Right lung (tissue), 10 donors: ENCODE measurements at places on chromosomes 1 and 21. TPM values are rescaled to one million over a fixed set of nuclear protein-coding genes. Genes with fewer than 3 reads are reported as not detected.
A peak's percentile ranks its signal among the peaks of the same experiment; 100 is the strongest.

- no peak for DNase-seq
Measured at GRCh38 chr1:16195518-16195905, 16.9 kb downstream of the ARHGEF19 start.

DNA sequence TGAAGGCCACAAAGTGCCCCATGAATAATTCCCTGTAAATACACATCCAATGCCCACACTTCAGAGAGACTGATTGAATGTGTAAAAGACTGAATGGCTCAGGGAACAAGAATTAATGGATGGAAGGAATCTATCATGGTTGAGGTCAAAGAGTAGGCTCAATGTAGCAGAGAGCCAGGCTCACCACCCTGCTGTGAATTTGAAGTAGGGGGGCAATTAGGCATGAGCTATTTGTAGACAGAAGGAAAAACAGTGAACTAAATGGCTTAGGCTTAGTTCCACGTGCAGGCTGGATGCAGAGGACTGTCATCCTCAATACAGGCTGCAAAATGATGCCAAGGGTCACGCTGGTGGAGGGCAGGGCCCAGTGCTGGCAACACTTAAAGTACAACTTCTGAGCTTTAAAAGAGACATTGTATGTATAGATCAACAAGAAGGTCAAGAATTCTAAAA, 22.9 kb upstream of the IGSF3 start:
- DNase-seq: no peak

DNA sequence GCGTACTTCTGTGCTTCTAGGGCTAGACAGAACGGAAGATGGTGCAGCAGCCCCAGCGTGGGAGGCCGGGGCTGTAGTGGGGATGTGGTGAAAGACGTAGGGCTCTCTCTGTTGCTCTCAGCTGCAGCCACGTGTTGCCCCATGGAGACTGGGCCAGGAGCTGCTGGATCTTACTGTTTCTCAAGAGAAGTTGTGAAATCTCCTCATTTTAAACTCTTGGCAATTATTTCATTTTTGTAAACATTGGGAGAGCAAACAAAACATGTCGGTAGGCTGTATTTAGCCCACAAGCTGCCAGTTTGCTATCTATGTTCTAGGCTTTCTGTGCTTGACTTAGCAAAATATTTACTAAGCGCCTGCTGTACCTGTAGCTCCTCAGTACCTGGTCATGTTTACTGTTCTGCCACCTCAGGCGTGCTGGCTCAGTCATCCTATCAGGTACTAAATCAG, 15.9 kb upstream of the ELOA start:
- peak; percentile 91 for DNase-seq

DNA sequence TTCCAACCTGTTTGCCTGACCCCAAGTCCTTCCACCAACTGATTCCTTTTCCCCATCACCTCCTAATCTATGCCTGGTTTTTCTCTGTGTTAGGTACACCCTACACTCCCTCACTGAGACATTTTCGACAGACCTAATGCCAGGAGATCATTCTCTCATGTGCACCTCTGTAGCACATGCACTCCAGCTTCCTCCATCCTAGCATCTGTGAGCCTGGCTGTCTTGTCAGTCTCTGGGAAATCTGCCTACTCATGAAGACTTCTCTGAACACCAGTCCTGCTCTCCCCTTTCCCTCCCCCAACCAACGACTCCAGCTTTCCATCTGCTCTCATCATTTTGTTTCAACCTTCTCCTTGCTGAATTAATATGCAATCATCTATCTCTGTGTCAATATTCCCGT, 987 bp downstream of the MED8 start:
- DNase-seq: no peak

DNA sequence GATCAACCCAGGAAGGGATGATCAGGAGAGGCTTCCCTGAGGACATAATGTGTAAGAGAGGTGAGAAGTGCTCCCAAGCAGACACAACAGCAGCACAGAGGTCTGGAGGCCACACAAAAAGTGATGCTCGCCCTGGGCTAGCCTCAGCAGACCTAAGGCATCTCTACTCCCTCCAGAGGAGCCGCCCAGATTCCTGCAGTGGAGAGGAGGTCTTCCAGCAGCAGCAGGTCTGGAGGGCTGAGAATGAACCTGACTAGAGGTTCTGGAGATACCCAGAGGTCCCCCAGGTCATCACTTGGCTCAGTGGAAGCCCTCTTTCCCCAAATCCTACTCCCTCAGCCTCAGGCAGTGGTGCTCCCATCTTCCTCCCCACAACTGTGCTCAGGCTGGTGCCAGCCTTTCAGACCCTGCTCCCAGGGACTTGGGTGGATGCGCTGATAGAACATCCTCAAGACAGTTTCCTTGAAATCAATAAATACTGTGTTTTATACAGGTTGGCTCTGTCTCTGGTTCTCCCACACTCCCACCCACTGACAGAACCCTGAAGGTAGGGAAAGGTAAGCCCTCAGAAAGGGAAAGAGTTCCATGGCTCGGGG, 5.0 kb downstream of the GJB3 start:
- no peak for DNase-seq

DNA sequence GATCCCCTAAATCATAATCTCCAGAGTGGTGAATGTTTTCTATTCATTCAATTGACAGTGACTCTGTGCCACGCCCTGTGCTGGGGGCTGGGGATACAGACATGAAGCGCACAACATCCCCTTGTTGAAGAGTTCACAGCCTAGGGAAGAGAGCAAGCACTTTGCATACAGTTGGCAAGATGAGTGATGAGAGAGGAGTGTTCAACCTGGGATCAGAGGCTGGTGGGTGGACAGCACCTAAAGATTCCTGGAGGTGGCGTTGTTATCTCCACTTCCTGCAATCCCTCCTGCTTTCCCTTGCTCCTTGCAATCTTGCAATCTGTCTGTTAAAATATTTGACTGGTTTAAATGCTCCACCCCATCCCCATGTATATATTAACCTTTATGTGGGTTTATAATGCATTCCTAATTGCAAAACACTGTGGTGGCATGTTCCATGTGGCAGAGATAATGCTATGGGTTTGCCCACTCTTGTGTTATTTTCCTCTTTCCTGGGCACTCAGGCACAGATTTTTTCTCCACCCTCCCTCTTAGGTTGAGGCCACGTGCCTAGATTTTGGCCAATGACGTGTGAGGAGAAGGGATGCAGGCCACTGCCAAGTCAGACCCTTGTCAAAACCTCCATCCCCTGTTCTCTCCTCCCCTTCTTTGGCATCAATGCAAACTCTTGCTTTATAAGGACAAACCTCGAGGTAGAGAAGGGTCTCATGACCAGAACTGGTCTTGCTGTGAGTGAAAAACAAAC, 36.2 kb upstream of the GADD45A start:
- DNase-seq: no peak

- no peak for DNase-seq
Measured at GRCh38 chr1:179761296-179761695, 18.2 kb downstream of the FAM163A start.

OR10J1 gene
- polyA plus RNA-seq: not detected

PLA2G2F gene
- not detected for polyA plus RNA-seq

CPLANE2 gene
- polyA plus RNA-seq: 4.5 TPM

- DNase-seq: no peak
Measured at GRCh38 chr21:46667741-46668380, 32.4 kb downstream of the PRMT2 start.

DNA sequence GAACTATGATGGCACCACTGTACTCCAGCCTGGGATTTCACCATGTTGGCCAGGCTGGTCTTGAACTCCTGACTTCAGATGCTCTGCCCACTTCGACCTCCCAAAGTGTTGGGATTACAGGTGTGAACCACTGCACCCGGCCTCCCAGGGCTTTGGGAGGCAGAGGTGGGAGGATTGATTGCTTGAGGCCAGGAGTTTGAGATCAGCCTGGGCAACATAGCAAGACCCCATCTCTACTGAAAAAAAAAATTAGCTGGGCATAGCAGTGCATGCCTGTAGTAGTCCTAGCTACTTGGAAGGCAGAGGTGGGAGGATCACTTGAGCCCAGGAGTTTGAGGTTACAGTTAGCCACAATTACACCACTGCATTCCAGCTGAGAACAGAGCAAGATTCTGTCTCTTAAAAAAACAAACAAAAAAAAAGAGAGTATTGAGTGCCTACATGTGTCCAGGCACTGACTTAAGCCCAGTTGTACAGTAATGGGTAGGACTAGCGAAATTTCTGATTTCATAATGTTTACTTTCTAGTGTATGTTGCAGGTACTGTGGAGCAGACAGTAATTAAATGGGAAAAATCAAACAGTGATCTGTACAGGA, 4.2 kb downstream of the MANEAL start:
- DNase-seq: no peak

TRIM58 gene
- 2.3 TPM for polyA plus RNA-seq

DNA sequence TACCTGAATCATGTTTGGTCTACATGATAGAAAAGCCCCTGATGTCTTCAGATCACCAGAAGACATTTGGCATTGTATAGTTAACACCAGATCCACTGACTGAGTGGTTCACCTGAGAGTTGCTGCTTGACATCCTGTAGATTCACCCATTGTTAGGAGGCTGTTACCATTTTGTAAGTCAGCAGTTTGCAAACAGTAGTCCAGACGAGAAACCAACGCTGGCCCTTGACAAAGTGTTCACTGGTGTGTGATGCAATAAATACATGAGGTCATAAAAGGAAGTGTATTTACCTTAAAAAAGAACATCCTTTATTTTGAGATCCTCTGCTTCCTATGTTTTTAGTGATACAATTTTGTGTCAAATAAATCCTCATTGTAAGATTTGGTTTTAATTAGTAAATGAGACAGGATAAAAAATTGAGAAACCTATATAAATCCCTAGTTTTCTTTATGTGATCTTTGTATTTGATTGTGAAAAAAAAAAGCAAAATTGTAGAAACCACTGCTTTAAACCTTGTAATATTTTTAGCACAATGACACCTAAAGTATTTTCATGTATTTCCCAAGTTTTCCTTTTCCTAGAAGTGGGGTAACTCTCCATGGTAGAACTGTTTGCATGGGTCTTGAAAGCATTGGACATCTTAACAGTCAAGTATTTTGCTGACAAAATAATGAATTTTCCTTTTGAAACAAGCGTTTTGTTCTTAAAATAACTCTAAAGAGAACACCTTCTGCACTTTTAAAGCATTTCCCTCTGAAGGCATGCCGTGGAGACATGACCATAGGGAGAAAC, 204.3 kb downstream of the FGGY start:
- DNase-seq: no peak

CDA gene
- 1.2 TPM for polyA plus RNA-seq

DNA sequence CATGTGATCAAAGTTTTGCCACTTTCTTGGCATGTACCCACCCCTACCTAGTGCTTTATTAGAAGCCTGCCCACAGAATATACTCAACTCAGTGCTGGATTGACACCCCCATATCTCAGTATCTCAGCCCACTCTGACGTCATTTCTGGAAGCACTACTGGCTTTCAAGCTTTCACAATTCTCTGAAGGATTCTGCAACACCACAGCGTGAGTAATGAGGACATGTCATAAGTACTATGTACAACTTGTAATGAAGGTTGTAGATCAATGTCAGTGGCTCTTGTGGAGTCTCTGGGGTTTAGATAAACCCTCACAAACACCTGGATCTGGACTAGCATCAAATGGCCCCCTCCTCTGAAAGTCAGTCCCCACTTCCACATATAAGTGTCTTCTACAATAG, 57.2 kb downstream of the TNFSF4 start:
- DNase-seq: no peak

GRCh38 chr1:226634166-226634588, 85.6 kb downstream of the STUM start:
- peak; percentile 61 for DNase-seq

DNA sequence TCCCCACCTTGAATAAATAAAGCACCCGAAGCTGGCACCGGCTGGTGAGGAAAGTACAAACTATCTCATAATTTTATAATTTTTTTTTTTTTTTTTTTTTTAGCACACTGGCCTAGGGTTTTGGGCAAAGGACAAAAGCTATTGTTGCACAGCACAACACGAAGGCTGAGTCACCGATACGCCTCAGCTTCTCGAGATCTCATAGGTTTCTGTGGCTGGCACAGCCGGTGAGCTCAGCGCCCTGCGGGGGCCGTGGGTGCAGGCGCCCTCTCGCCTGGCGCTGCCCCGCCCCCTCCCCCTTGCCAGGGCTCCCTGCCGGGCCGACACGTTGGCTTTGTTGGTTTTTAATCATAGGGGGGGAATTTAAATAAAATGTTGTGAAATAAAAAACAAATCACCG, 17.2 kb downstream of the CASZ1 start:
- no peak for DNase-seq
